ENCODE measurements at places on chromosomes 1 and 21.

GRCh38 chr1:155970531-155971167, 7.7 kb downstream of the ARHGEF2 start:
- DNase-seq = peak; percentile 87

DNA sequence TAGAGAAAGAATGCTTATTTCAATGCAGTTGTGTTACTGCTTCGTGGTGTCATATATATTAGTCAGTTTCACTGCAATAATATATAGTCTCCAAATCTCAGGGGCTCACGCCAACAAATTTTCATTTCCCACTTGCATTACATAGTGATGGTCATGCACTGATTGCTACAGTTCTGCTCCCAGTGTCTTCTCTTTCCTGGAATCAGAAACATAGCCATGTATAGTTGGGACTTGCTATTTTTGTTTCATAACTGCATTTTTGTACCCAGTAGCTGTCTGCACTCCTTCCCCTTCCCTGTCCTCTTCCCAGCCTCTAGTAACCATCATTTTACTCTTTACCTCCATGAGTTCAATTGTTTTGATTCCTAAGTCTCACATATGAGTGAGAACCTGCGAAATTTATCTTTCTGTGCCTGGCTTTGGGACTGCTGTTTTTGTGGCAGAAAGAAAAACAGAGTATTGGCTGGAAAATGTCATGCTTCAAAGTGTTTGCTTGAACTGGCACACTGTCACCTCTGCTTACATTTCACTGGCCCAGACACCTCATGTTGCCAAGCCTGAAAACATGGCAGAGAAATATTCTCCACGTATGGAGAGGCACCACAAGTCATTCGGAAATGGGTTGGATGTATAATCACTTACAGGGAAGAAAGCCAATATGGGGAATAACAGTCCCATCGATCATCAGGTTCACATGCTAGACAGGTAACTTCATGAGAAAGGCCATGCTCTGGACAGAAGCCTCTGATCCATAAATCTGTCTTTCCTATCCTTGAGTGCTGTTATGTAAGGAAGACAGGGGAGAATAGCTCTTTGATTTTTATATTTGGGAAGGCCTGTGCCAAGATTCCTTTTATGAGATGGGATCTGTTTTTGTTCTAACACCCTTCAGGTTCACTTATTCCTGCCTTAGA, 60.4 kb upstream of the BACH1 start:
- DNase-seq = no peak

DNA sequence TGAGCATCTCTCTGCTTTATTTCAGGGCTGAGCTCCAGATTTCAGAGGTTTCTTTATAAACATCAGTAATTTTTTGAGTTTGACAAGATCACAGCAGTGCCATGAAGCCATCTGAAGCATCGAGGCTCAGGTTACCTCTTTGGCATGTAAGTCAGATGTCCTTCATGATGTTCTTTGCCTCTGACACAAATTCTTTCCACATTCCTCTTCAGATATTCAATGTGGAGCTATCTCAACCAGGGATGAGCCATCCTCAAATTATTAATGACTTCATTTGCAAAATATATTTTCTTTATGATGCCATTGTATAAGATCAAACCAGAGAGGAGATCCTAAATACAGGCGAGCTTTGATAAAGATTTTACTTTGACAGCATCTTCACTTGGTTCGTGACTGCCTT, 256.7 kb downstream of the COL11A1 start:
- no peak for DNase-seq

DNA sequence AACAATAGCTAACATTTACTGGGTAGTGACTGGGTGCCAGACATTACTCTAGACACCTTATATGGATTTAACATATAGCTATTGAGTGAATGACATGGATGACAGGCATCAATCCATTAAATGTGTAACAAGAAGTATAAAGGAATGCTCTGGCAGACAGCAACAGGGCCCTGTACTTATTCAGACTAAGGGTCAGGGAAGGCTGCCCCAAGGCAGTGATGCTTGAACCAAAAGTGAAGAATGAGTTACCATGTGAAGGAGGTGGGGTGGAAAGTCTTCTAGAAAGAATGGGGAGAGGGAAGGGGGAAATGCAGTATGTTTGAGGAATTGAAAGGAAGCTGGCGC, 8.3 kb upstream of the PTPRF start:
- no peak for DNase-seq

GRCh38 chr21:30758306-30758705, 3.1 kb upstream of the KRTAP21-1 start:
- DNase-seq = no peak

GRCh38 chr1:209742409-209743144, 13.3 kb upstream of the TRAF3IP3 start:
- DNase-seq = peak; percentile 54

DNA sequence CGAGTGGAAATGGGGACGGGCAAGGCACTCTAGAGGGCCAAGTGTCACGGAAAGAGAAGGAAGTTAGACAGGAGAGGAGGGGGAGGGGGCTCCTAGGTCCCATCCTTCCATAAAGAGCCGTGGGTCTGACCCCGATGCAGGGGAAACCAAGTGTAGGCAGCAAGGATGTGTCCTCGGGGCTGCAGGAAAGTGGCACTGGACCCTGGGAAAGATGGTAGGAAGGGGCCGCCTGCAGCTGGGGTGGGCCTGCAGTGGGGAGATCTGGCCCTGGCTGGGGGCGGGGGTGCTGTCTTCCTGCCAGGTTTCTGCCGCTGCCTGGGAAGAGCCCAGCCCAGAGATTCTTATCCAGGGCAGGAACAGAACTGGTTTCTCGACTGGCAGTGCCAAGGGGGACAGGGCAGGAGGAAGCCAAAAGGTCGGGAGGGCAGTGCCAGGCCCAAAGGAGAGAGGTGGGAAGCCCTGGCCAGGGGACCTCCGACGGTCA, 12.9 kb downstream of the CRABP2 start:
- no peak for DNase-seq

DNA sequence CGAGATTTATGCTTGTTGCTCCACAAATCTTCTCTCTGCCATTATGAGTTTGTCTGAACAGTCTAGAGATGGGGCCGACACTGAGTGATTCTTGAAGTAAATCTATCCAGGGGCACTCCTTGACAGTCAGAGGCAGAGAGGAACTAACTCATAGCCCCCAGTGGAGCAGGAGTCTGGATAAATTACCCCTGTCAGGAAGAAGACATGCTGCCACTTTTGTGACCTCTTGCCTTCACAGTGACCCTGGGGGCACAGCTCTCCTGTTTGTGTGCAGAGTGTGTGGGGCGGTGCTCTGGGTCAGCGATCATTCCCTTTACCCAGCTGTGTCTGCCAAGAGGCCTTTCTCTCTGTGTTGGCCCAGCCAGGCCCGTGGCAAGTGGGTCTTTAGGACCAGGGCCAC, 29.5 kb downstream of the PEX14 start:
- DNase-seq = no peak

DNA sequence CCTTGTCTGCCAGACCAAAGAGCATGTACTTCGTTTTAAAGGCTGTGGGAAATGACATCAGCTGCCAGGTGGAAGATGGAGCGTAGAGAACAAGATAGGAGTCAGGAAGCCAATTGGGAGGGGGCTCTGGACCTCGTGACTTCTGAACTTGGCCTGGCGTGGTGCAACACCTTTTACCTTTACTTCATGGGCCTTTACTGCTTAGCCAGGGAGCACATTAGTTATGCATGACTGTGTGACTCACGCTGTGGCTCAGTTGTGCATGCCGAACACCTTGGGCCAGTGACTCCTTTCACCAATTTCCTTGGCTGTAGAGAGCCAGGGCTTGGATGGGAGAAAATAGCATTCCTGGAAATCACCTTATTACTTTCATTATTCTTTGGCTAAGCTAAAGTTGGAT, 7.2 kb downstream of the XCL1 start:
- DNase-seq = no peak

Data from RPMI7951 (cell line).